Type B pancreatic cell (in vitro differentiated cells): ENCODE measurements at places on chromosomes 3 and 15.

GRCh38 chr3:160331127-160331937, 67.7 kb downstream of the IFT80 start:
- DNase-seq = no peak

DNA sequence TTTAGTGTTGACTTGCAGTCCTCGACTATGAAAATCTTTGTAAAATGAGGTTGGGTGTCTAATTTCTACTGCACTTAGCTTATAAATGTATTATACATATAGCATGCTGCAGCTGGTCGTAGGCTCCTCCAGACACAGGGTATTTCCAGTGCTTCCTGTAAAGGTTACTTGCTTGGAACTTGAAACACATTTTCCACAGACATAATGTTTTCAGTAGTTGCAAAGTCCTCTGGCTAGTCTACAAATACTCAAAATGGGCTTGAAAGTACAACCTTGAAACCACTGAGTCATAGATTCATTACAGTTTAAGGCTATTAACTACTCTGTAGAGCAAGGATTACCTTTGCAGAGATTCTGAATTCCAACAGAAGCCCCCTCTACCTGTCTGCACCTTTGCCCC, 464.1 kb downstream of the RAP2B start:
- DNase-seq = no peak

GRCh38 chr3:124401843-124402242, 328.4 kb upstream of the UMPS start:
- no peak for DNase-seq

DNA sequence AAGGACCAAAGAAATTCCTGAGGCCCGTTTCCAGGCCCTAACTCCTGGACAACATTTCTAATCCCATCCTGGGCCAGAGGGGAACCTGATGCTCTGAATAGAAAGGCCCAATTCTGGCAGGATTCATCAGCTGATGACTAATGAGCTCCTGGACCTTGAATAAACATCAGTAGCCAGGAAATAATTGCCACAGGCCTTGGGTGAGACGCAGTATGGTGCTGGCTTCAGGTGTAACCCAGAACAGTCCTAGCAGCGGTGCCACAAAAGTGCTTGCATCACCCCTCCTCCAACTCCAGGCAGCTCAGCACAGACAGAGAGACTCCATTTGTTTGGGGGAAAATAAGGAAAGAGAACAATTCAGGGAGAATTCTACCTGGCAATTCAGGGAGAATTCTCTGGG, 184.7 kb upstream of the POU1F1 start:
- DNase-seq = no peak

GRCh38 chr15:75008629-75009326, 13.4 kb downstream of the SCAMP5 start:
- no peak for DNase-seq

DNA sequence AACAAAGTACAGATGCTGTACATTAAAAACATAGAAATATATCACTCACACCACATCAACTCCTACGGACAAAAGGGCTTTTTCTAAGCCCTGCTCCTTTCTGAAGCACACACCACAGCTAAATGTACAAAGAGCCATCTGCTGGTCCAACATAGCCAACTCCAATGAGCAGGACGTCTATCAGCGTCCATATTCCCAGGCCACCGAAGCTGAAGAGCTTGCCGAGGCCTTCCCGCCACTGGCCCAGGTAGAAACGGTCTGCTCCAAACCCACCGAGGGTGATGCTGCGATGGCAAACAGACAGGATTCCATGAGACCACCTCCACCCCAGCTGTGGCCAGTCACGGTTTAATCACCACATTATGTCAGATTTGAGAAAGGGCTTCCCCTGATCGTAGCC, 9.8 kb downstream of the TM2D3 start:
- DNase-seq = no peak

- no peak for DNase-seq
Observed at GRCh38 chr3:142134799-142135325, 14.5 kb downstream of the TFDP2 start.

GRCh38 chr3:54309601-54310000, 187.2 kb downstream of the CACNA2D3 start:
- no peak for DNase-seq

DNA sequence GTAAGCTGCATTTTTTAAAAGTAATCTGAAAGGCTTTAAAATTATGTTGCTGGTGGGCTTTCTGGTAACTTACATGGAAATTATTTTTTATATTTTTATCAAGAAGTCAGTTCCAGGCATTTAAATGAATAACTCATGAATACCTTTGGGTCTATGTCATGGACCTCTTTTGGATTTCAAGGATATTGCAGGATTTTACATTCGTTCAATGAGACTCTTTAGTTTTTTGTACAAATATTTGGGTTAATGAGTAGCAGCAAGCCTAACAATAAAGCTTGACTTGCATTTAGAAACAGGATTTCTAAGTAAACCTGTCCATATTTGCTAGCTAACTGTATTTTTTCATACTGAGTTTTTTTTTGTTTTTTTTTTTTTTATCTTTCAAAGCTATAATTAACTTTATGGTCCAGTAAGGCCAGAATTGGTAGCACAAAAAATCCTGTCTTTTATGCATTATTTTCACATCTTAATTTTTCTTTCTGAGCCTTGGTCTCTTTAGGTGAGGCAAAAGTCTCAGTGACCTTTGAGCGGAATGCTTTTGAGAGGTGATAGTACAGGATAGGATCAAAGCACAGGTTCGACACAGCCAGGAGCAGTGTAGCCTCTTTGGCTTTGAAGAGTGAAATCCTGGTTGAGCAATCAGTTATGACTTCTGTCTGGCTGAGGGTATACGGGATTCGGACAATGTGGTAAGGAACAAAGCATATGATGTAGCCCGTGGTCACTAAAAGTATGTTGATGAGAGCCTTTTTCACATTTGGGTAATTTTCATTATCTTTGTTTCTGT, 4.8 kb downstream of the GPR171 start:
- no peak for DNase-seq

DNA sequence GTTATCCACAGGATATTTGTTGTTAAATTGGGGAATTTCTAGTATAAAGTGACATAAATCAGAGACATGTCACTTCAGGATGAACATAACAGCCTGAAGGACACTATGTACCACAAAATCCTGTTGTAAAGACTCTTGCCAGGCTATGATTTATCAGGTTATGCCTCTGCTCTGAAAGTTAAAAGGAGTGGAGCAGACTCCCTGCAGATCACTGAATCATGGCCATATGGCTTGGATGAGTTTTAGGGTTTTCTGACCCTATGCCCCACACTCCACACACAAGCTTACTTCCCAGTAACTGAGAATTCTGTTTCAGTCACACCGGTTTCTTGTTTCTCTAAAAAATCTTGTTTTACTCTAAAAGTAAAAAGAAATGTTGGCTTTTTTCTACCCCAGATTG, 869.4 kb downstream of the NAALADL2 start:
- no peak for DNase-seq

DNA sequence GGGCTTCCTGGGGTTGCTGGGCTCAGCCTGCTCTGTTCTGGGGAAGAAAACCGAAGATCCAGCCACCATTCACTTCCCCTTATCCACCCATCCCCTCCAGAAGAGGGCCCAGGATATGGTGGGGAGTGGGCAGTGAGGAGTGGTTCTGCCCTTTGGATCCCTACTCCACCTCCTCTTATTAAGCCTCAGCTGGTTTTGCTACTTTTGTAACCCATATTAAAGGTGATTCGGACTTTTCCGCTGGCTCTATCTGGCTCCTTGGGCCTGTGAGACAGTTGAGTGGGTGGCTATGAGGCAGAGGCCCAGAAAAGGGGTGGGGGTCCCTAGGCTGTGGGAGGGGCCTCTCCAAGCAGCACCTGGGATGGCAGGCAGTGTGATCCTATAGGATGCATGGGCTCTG, 33.8 kb downstream of the NBEAL2 start:
- no peak for DNase-seq
